ENCODE measurements at places on chromosomes 12 and 14. TPM values are rescaled to one million over a fixed set of nuclear protein-coding genes. Genes with fewer than 3 reads are reported as not detected.

The SLC35E3 gene
- total RNA-seq: 13.8 TPM

The LEMD3 gene
- 33.7 TPM for total RNA-seq

The PTCSC3 gene
- not detected for total RNA-seq

The NPAS3 gene
- 14.6 TPM for total RNA-seq

The ADAM20 gene
- total RNA-seq: 3.6 TPM

The ADIPOR2 gene
- total RNA-seq: 79.3 TPM

The KCNC2 gene
- total RNA-seq: not detected

The SGPP1 gene
- total RNA-seq: 20.7 TPM

The DICER1 gene
- total RNA-seq: 92.0 TPM

The TPPP2 gene
- 0.49 TPM for total RNA-seq

The DHRS4 gene
- 24.3 TPM for total RNA-seq

The KCNH3 gene
- total RNA-seq: 0.27 TPM

- DNase-seq: no peak
Measured at GRCh38 chr14:35352274-35353233, 52.0 kb downstream of the NFKBIA start.

DNA sequence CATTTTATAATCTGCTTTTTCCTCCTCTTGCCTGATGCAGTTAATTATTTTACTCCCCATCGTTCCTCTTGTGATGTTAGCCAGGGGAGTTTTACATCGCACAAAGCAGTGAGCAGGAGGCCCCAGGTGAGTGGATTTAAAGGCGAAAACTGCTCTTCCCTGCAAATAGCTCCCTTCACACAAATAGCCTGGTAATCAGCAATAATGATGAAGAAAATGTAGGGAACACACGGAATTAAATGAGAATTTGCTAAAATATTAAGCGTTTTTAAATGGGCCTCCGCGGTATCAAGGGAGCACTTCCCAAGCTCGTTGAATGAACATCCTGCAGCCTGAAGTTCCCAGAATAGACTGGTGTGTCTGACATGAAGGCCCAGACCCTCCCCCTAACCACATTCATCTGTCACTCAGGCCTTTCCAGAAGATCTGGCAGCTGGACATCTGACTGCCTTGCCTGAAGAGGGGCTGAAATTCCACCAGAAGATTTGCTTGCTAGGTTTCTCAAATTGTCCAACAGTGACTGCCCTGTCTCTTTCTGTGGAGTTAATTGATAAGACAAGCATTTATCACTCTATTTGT is 127.2 kb downstream of the CCDC60 start:
- DNase-seq: no peak

DNA sequence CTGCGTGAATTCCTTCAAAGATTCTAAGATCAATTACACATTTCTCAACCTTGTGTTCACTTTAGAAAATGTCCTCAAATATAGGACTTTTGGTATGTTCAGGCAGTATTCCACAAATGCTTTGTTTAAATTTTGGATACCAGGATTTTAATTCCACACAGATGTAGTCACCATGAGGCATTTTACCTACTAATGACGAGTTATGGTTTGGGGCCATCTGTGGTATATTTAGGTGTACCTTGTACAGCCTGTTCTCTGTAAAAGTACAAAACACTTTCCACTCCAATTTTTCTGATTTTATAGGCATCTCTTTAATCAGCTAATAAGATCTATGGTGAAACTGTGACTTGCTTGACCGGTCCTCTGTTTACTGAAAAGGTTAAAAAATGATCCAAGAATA is 275.7 kb upstream of the PRICKLE1 start:
- DNase-seq: no peak

DNA sequence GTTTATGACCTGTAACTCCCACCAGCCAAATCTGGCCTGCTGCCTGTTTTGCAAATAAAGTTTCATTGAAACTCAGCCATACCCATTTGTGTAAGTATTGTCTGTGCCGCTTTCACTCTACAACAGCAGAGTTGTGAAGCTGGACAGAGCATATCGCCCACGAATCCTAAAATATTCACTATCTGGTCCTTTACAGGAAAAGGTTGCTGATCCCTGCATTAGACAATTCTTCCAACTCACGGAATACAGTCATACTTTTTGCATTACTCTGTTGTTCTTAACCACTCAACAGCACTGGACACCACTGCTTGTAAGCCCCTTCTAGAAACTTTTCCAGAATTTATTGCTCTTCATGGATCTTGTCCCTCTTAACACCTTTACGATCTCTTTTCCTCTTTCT is 435.4 kb downstream of the EGLN3 start:
- DNase-seq: no peak

DNA sequence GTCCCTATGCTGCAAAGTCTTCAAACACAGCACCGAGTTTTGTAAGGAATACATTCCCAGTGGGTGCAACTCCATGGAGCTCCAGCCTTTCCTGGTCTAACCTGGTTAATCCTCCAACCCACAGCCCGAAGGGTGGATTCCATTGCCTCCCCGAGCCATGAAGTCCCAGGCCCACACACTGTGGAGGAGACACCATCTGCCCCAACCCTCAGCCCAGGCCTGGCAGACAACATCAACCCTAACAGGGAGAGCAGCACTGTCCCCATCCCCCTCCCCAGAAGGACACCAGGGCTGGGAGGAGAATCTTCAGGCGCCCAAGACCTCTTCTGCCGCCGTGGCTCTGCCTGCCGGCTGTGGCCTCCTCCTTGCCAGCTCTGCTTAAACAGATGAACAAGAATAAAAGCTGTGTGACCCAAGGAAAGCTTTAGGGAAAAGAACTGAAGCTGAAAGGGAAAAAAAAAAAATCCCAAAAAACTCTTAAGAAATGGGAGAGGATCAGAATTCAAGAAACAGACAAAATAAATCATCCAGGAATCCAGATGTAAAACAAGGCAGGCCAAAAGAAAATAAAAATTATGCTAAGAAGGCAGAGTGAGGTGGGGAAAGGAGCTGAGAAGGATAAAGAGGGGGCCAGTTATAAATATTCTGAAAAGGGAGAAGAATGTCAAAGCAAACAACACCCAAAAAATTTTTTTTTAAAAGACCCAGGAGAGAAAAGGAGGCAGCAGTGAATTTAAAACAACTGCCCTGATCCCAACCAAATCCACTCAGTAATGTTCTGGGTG is 16.0 kb upstream of the ZFP36L1 start:
- DNase-seq: no peak

- DNase-seq: no peak
Measured at GRCh38 chr12:31574803-31575575, 15.9 kb downstream of the DENND5B start.

- peak; percentile 61 for DNase-seq
Measured at GRCh38 chr12:1978078-1978862, 26.0 kb downstream of the DCP1B start.

DNA sequence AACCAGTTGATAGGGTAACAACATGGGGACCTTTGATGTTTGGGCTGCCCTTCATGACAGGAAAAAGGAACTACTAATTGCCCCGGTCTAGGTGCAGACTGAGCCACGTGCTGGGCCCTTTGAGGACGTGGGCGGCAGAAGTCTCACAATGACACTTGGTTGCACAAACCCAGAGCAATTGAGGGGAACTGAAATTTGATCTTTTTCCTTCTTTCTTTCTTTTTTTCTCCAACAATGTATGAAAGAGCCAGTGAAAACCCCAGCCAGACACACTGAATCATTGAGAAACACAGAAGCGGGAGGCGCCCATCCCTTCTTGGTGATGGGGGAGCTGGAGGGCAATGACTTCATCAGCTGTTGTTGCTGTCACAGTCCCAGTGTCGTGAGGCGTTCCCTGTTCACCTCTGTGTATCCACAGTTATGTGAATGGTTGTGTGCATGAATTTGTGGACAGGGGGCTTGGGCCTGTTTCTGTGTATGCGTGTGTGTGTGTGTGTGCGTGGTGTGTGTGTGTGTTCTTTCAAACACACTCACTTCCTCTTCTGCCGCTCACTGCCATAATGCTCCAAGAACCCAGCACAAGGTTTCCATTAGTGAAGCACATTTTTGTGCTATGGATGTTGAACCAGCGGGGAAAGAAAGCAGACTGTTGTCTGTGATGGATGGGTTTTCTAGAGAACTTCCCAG is 137.5 kb upstream of the CCND2 start:
- no peak for DNase-seq

DNA sequence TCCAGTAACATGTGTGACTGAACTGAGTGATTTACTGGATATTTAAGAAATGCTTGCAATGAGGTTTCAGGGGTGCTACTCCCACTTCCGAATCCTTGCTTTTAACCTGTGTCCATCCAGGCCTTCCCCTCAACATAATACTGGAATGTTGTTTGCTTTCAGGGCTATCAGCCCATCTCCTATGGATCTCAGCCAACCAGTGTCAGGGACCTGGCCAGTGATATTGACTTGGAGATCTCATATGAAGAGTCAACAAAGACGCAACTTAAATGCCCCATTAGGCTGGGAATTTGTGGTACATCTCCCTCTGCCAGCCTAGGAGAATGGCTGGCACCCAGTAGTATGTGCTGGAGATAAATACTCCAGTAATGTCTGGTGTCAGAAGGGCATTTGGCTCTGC is 889 bp upstream of the IFT43 start:
- DNase-seq: no peak

DNA sequence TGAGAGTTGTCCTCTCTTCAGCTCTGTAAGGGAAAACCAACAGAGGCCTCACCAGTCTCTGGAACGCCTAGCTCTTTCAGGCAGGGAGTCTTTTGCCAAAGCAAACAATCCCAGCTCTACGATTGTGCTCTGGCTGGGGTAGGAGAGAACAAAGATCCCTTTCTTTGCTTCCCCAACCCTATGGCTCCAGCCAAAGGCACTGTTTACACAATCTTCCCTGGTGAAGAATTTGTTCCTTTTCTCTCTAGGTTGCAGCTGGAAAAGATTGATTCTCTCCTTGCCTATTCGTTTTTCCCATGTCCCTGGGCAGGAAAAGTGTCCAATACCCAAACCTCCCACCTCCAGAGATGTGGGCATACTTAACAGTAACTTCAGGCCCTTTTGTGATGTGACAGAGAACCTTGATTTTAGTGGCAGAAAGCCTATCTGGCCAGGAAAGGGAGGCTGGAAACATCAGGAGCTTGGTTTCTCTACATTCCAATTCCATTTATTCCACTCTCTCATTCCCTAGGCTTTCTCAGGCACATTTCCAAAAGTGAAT is 16.8 kb downstream of the ATP5MC2 start:
- peak; percentile 65 for DNase-seq

GRCh38 chr12:65184176-65184857 is 14.9 kb downstream of the LEMD3 start:
- DNase-seq: no peak

DNA sequence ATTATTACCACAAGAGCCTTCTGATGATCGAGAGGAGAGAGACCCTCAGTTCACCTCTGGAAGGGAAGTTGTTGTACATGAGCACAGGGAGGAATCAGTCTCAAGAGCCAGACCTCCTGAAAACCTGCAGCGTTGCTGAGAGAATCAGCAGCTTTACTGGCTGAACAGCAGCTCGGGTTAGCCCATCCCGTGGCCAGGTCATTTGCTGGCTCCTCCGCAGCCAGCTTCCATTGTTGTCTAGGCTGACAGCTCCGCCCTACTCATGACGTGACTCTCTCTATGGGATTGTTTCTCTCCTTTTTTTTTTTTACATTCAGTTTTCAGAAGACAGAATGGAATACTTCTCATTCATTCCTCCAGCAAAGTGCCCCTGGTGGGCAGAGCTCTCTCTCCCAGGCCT is 69.9 kb downstream of the TGFB3 start:
- peak; percentile 68 for DNase-seq

GRCh38 chr14:21557084-21557901 is 22.6 kb downstream of the OR10G3 start:
- DNase-seq: peak; percentile 79

DNA sequence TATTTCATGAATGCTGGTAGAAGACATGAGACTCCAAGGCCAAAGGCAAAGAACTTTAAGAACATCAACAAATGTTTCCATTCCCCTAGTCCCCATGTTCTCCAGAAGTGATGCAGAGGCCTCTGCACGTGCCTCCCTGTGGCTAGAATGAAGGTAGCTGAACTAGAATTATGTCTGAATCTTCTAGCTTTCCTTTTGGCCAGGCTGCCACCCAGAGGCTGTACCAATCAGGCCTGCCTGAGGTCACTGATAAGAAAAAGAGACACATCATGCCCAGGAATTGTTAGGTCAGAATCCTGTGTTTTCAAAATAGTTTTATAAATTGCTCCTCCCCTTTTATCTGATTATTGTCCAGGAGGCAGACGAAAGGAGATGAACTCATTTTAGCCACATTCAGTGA is 188.0 kb upstream of the SLC16A7 start:
- no peak for DNase-seq

GRCh38 chr12:1744932-1745331 is 54.1 kb downstream of the ADIPOR2 start:
- DNase-seq: no peak

- DNase-seq: no peak
Measured at GRCh38 chr12:43287706-43288383, 264.2 kb downstream of the ADAMTS20 start.

GRCh38 chr12:58154359-58154758 is 213.0 kb downstream of the ATP23 start:
- DNase-seq: no peak

DNA sequence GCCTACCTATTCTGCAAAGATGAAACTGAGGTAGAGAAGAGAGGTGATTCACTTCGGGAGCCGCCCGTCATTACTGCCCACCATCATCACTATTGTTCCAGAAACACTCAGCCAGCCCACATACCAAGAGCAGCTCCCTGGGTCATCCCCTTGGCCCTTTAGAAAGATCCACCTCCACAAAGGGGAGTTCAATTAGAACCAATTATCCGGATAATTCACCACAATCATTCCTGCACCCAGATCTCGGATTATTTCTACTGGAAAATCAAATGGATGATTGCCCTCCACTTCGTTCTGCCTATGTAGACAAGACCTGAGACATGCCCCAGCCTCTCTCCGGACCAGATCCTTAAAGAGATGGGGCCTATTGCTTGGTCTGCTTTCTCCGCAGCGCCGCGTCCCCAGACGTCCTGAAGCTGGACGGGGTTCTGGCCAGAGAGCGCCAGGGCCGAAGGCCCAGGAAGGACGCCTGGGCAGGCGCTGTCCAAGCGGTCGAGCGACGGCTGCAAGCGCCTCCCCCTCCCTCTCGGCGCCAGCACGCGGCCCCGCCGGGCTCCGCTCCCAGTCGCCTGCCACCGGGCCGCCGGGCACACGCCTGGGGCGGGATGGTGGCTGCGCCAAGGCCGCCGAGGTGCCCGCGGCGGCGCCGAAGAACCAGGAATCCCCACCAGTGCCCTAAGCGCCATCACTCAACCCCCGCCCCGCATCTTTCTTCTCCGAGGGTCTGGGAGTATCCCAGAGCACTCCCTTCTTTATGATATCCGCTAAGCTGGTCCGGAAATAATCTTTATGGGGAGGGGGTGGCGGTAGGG is 1.3 kb upstream of the ASCL1 start:
- no peak for DNase-seq

DNA sequence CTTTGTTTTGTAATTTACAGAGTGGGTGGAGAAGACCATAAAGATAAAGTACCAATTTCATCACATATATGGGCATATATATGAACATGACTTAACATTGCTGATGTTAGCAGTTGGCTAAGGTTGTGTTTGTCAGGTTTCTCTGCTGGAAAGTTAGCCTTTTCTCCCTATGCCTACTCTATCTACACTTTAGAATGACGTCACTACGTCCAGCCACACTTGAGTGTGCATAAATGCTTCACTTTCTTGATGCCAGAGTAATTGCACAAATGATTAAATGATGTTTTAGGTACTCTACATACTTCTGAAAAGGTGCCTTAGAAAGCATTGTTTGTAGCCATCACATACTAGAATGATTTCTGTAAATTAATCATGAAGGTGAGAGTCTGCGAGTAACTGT is 759.2 kb upstream of the MGAT4C start:
- no peak for DNase-seq
